ENCODE measurements at places on chromosomes 3 and 15.

DNA sequence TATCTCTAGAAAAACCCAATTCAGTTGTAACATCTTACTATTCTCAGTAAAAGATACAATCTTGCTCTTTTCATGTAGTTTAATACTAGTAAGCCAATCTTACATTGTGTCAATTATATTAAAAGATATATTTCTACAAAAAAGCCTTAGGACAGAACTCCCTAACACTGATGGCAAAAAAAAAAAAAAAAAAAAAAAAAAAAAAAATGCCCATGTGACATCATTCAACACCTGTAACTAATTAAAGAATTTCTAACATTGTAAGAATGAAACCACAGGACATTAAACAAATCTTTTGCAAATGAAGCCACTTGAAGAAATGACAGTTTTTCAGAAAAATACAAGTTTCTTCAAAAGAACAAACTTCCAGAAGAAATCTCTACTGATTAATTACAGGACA is 119.8 kb downstream of the SUCLG2 start:
- DNase-seq: no peak
- no peak overlapping the region for H3K27ac ChIP-seq
- no peaks in the 10 kb centered on the region for H3K36me3 ChIP-seq

- no peak for DNase-seq
- no peaks in the 10 kb centered on the region for H3K27me3 ChIP-seq
- no peak overlapping the region for H3K4me3 ChIP-seq
- no peak overlapping the region for H3K27ac ChIP-seq
- H3K4me1 ChIP-seq: no peaks in the 10 kb centered on the region
- no peaks in the 10 kb centered on the region for H3K36me3 ChIP-seq
Measured at GRCh38 chr15:40823572-40824343, 4.8 kb downstream of the PPP1R14D start.

- H3K27me3 ChIP-seq: no peaks in the 10 kb centered on the region
- H3K27ac ChIP-seq: peak overlapping the region; percentile 8
- H3K36me3 ChIP-seq: no peaks in the 10 kb centered on the region
- peak; percentile 33 for DNase-seq
- H3K4me1 ChIP-seq: peaks cover 37% of the 10 kb centered on the region
Measured at GRCh38 chr3:9247941-9248521, 1.4 kb downstream of the SRGAP3 start.

DNA sequence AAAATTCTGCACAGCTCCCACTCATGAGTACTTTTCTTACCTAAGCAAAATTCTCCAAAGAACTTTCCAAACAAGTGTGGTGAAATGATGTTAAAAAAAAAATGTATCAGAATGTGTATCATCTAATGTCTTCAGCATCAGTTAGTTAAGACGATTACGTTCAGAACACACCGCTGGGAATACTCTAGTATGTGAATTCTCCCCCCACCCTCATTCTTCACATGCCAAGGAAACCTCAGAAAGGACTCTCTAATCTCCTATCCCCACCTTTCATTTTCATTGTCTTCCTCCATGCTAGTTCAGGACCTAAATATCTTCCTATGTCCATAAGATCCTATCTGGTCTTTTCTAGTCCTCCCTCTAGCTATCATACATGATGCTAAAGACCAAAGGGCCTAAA is 457.4 kb downstream of the SHQ1 start:
- H3K36me3 ChIP-seq: no peaks in the 10 kb centered on the region
- peaks cover 15% of the 10 kb centered on the region for H3K4me1 ChIP-seq
- no peaks in the 10 kb centered on the region for H3K27me3 ChIP-seq
- peak; percentile 53 for DNase-seq
- H3K27ac ChIP-seq: no peak overlapping the region

DNA sequence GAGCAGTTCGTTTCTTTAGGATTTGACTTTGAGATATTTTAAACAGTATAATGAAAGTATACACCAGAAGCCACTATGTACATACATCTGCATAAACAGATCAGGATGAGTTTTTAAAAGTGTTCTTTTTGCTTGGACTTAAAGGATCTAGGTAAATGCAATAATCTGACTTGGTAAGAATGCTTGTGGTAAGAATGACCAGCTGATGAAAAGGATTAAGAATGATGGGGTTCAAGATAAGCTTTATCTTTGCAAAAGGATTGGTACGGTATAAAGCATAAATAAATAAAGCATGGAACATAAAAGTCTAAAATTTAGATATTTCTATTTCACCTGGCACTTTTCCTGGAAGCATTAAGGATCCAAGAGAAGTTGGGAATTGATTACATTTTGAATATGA is 9.8 kb upstream of the MME start:
- DNase-seq: no peak
- H3K27me3 ChIP-seq: no peaks in the 10 kb centered on the region
- no peaks in the 10 kb centered on the region for H3K4me1 ChIP-seq
- H3K36me3 ChIP-seq: no peaks in the 10 kb centered on the region
- H3K4me3 ChIP-seq: no peak overlapping the region

DNA sequence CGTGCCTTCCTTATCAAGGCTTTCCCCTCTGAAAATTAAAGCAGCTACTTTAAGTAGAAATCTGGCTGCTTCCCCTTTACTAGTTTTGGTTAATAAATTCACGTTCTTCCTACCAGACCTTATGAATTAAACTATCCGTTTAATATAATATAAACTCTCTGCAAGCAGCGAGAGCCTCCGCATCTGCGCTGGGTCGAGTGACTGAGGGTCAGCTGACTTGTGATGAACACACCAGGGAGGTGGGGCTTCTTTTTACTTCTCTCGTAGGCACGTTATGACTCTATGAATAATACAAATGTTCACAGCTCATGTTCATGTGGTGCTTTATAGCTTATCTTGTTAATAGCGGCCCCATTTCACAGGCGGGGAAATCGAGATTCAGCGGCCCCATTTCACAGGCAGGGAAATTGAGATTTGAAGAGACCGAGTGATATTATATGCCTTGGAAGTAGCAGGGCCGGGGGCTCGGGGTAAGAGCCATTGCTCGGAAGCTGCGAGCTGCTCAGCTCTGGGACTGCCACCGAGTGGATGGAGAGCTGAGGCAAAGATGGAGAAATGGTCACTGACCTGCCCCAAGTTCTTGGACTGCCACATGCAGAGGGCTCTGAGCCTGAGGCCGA is 8.3 kb downstream of the MUC4 start:
- no peaks in the 10 kb centered on the region for H3K36me3 ChIP-seq
- no peak overlapping the region for H3K27ac ChIP-seq
- H3K4me1 ChIP-seq: peaks cover 9% of the 10 kb centered on the region

- H3K4me1 ChIP-seq: no peaks in the 10 kb centered on the region
- DNase-seq: no peak
- no peak overlapping the region for H3K4me3 ChIP-seq
- no peak overlapping the region for H3K27ac ChIP-seq
- H3K36me3 ChIP-seq: no peaks in the 10 kb centered on the region
Measured at GRCh38 chr15:80902298-80902801, 87.3 kb downstream of the MESD start.

GRCh38 chr3:121924734-121925133 is 30.5 kb downstream of the SLC15A2 start:
- no peak for DNase-seq
- H3K27ac ChIP-seq: no peak overlapping the region
- no peaks in the 10 kb centered on the region for H3K27me3 ChIP-seq

DNA sequence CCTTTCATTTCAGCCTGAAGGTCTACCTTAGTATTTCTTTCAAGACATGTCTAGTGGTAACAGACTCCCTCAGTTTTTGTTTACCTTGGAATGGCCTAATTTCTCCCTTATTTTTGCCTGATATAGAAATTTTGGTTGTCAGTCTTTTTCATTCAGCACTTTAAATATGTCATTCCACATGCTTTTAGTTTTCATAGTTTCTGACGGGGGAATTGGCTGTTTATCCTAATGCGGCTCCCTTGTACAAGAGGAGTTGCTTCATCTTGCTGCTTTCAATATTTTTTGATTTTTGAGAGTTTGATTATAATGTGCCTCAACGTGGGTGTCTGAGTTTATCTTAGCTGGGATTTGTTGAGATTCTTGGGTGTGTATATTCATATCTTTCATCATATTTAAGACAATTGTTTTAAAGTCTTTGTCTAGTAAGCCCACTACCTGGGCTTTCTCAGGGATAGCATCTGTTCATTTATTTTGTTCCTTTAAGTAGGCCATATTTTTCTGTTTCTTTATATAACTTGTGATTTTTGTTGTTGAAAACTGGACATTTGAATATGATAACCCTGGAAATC is 51.1 kb upstream of the PYDC2 start:
- no peaks in the 10 kb centered on the region for H3K36me3 ChIP-seq
- H3K4me1 ChIP-seq: no peaks in the 10 kb centered on the region
- H3K27me3 ChIP-seq: no peaks in the 10 kb centered on the region
- no peak overlapping the region for H3K27ac ChIP-seq

- H3K4me1 ChIP-seq: peaks cover 10% of the 10 kb centered on the region
- no peaks in the 10 kb centered on the region for H3K36me3 ChIP-seq
- peak; percentile 26 for DNase-seq
- H3K27me3 ChIP-seq: no peaks in the 10 kb centered on the region
- H3K27ac ChIP-seq: peak overlapping the region; percentile 49
Measured at GRCh38 chr3:3334491-3334890, 155.0 kb upstream of the CRBN start.

- no peak overlapping the region for H3K27ac ChIP-seq
- no peaks in the 10 kb centered on the region for H3K36me3 ChIP-seq
- no peaks in the 10 kb centered on the region for H3K4me1 ChIP-seq
- H3K4me3 ChIP-seq: no peak overlapping the region
- no peaks in the 10 kb centered on the region for H3K27me3 ChIP-seq
- no peak for DNase-seq
Measured at GRCh38 chr15:101151288-101151687, 100.6 kb downstream of the CHSY1 start.

DNA sequence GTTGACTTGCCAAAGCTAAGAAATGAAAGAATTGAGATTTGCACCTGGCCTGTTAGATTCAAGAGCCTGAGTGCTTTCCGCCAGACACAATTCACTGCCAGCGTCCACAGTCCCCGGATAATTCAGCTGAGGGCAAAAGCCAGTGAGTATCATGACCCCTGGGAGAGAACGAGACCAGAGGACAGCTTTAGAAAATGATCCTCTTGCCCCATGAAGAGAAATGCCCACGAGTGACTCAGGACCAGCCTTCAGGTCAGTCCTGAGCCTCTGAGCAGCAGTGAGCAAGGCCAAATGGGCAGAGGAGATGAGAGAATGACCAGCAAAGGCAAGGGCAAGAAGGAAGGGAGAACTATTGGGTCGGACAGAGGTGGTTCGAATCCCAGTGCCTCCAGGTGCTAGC is 273.5 kb downstream of the FAM43A start:
- no peaks in the 10 kb centered on the region for H3K4me1 ChIP-seq
- no peaks in the 10 kb centered on the region for H3K27me3 ChIP-seq
- no peak overlapping the region for H3K4me3 ChIP-seq
- H3K27ac ChIP-seq: no peak overlapping the region
- no peak for DNase-seq

DNA sequence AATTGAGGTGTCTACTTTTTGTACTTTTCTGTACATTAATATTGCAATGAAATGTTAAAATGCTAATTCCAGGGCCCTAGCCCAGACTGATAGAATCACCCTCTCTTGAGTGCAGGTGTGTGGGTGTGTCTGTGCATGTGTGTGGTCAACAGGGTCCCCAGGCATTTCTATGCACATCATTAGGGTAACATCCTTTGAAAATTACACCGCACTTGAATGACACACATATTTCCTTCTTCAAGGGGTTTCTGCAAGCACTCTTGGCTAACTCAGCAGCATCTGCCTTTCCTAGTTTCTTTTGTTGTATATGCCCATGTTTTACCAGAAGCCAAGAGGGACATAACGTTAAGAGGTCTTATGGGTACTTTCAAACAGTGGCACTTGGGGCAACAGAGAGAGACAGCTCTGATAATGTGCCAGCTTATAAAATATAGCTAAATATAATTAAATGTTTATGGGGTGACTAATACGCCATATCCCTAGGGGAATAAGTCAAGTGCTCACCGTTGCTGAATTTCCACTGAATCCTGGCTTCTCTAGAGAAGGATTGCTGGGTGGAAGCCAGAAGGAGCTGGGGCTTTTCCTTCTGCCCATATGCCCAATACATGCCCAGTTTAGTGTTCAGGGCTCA is 54.5 kb upstream of the LRIG1 start:
- H3K4me3 ChIP-seq: no peak overlapping the region
- no peak overlapping the region for H3K27ac ChIP-seq
- no peak for DNase-seq
- no peaks in the 10 kb centered on the region for H3K36me3 ChIP-seq
- no peaks in the 10 kb centered on the region for H3K27me3 ChIP-seq

GRCh38 chr15:92884436-92885223 is 15.5 kb upstream of the CHD2 start:
- peaks cover 57% of the 10 kb centered on the region for H3K4me1 ChIP-seq
- no peak for DNase-seq
- H3K27ac ChIP-seq: peak overlapping the region; percentile 97

Measured in neural progenitor cell (in vitro differentiated cells).